ENCODE measurements at places on chromosomes 13 and 19.
A peak's percentile ranks its signal among the peaks of the same experiment; 100 is the strongest.

- no peak for DNase-seq
Measured at GRCh38 chr19:4694211-4694987, 24.3 kb upstream of the MYDGF start.

DNA sequence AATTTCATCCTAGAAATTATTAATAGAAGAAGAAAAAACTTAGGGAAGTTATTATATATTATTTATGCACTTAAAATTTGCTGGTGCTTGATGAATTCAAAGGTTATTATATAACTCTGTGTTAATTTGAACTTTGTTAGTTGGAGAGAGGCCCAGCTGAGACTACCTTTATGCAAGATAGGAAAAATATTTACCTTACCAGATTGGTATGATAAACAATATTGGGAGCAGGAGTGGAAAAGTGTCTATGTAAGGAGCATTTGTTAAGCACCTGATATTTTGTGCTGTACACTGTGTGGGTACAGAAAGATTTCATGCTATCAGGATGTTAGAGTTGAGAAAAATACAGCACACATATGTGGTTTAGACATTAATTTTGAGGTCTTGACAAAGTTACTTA lies 357.2 kb downstream of the OXGR1 start:
- DNase-seq = no peak

DNA sequence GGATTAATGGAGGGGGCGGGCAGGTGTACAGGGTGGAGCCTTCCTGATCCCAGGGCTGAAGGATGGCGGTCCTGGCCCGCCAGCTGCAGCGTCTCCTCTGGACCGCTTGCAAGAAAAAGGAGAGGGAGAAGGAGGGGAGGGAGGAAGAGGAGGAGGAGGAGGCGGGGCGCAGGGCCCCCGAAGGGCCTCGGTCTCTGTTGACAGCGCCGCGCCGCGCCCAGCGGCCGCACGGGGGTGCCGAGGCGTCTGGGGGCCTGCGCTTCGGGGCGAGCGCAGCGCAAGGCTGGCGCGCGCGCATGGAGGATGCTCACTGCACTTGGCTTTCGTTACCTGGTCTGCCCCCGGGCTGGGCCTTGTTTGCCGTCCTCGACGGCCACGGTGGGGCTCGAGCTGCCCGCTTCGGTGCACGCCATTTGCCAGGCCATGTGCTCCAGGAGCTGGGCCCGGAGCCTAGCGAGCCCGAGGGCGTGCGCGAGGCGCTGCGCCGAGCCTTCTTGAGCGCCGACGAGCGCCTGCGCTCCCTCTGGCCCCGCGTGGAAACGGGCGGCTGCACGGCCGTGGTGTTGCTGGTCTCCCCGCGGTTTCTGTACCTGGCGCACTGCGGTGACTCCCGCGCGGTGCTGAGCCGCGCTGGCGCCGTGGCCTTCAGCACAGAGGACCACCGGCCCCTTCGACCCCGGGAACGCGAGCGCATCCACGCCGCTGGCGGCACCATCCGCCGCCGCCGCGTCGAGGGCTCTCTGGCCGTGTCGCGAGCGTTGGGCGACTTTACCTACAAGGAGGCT lies at the start of gene PPM1N:
Gene PPM1N, plus strand, starts transcription at position 33 of the 785 bp plus-strand sequence. Its CDS starts 30 bp downstream, at position 63.
- DNase-seq = peak; percentile 64

GRCh38 chr19:23118400-23118799 lies 1.6 kb downstream of the ZNF730 start:
- DNase-seq = no peak

- DNase-seq = no peak
Measured at GRCh38 chr19:16229322-16229641, 31.6 kb downstream of the AP1M1 start.

DNA sequence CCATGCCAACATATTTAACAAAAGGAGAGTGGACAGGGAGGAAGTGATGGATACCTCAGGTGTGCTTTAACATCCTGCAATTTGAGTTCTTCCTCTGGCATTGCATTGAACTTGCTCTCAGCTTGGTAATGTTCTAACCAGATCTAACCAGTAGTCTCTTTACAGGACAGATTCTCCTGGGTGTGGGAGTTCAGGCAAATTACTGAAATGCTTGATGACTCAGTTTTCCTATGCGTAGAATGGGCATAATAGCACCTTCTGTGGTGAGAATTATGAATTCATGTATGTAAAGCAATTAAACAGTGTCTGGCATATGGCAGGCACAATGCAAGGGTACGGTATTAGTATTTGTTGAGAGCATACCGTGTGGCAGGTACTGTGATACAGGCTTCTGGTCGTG lies 3.6 kb downstream of the AKAP11 start:
- no peak for DNase-seq

Measured in activated CD4-positive, alpha-beta T cell treated with anti-CD3 and anti-CD28 coated beads, Interleukin-2, amount 50 U/mL, for 1 hour (primary cell).